CD4-positive, alpha-beta T cell treated with Interleukin-10 for 1 hour (primary cell): ENCODE measurements at places on chromosomes 4 and X.

GRCh38 chr4:4711902-4712301 is 147.6 kb upstream of the MSX1 start:
- no peak for DNase-seq

GRCh38 chr4:70759627-70760026 is 37.9 kb downstream of the RUFY3 start:
- no peak for DNase-seq

- DNase-seq = no peak
Observed at GRCh38 chr4:85939595-85939994, 420.3 kb downstream of the MAPK10 start.

DNA sequence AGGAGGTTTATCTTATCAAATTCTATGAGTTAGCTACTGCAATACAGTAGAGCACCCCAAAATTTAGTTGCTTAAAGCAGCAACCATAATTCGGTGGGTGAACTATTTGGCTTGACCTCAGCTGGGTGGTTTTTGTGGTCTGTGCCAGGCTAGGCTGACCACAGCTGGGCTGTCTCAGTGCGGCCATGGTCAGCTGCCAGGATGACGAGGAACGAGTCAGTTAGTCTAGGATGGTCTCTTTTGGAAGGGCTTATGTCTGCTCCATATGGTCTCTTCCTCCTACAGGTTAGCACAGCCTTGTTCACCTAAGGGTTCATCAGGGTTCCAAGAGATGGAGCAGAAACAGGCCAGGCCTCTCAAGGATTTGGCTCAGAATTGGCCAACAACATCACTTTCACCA is 210.4 kb downstream of the PALLD start:
- DNase-seq = no peak
